ENCODE measurements at places on chromosomes 13 and 19. TPM values are rescaled to one million over a fixed set of nuclear protein-coding genes. Genes with fewer than 3 reads are reported as not detected.

DNA sequence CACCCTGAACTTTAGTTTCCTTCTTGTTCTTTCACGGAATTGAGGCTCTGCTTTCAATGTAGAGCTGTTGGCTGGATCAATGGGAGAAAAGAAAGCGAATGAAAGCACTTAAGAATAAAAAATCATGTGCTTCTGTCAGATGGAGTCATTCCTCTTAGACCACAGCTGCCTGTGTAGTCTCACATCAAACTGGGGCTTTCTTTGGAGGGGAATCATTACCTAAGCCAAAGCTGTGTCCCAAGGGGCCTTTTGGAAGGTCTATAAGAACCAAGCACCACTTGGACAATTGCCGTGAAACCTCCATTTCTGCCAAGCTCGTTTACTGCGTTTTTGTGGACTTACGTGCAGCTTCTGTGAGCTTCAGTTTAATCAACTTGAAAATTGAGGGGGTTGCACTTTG lies 44.2 kb upstream of the RNF113B start:
- no peak for DNase-seq

- no peak for DNase-seq
Observed at GRCh38 chr13:91017031-91017668, 330.3 kb upstream of the MIR17HG start.

GRCh38 chr19:1355568-1356507 lies 27.9 kb upstream of the NDUFS7 start:
- peak; percentile 39 for DNase-seq

Gene ZNF416
- 5.1 TPM for total RNA-seq

DNA sequence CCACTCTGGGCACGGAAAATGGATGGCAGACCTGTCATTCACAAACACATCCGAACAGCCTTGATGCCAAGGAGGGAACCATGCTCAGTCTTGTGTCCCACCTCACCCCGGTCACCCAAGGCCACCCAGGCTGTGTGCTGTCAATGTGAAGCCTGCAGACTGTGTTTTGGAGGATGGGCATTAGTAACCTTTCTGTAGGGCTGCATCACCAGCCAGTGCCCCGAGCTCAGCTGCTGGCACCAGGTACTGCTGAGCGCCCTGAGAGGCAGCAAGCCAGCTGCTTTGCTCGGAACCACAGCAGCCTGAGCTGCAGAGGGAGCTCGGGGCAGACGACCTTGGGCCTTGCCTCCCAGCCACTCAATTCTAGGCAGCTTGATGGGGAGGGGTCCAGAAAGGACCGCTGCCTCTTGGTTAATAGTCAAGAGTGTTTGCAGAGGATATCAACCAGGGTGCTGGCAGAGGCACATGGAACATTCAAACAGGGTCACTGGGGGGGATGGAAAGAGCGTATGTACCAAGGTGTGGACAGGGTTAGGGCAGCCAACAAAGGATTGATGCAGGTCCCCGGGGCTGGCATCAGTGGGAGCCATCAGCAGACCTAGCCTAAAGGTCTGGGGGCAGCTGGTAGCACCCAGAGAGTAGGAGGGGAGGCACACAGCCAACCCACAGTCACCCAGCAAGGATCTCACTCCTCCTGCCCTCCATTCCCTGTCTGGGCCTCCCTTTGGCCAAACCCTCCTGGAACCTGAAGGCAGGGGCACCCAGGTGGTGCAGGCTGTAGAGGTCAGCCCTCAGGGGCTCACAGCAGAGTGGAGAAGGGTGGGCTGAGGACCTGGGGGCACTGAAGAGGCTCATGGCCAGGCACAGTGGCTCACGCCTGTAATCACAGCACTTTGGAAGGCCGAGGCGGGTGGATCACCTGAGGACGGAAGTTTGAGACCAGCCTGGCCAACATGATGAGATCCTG lies 8.1 kb downstream of the VSTM2B start:
- peak; percentile 18 for DNase-seq

Gene CEACAM18
- not detected for total RNA-seq

DNA sequence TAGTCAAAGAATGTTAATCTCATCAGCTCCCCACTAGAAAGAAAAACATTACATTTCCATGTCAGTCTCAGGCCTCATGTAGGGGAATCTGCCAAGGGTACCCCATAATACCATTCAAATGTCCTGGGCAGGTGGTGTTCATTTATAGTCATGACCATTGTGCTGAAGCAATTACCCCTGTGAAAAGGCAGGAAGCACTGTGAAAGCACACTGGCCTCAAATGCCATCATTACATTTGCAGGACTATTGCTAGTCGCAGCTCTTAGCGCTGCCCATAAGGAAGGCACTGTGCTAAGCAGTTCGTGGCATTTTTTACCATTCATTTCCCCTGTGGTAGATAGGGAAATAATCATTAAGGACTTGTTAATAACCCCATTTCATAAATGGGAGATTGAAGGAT lies 109.0 kb downstream of the LHFPL6 start:
- DNase-seq: no peak

Gene PSG3
- not detected for total RNA-seq

GRCh38 chr19:43570174-43570791 lies 5.0 kb downstream of the XRCC1 start:
- DNase-seq: no peak

Gene MAST1
- total RNA-seq: 0.28 TPM

DNA sequence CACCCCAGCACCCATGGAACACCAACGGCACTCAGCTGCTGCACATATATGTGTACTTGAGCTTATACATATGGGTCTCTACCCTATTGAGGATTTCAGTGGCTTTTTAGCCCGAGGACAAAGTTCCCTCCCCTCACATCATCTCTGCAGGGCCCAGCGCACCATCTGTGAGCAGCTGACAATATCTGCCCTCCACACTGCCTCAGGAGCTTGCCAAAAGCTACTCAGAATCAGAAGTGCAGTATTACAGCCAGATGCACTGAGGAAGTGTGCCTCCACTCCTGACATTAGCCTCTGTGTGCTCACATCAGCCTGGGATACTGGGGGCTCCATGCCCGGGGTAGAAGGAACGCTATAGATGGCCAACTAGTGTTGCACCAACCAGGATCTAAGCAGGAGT lies 903.9 kb downstream of the UQCRFS1 start:
- no peak for DNase-seq

DNA sequence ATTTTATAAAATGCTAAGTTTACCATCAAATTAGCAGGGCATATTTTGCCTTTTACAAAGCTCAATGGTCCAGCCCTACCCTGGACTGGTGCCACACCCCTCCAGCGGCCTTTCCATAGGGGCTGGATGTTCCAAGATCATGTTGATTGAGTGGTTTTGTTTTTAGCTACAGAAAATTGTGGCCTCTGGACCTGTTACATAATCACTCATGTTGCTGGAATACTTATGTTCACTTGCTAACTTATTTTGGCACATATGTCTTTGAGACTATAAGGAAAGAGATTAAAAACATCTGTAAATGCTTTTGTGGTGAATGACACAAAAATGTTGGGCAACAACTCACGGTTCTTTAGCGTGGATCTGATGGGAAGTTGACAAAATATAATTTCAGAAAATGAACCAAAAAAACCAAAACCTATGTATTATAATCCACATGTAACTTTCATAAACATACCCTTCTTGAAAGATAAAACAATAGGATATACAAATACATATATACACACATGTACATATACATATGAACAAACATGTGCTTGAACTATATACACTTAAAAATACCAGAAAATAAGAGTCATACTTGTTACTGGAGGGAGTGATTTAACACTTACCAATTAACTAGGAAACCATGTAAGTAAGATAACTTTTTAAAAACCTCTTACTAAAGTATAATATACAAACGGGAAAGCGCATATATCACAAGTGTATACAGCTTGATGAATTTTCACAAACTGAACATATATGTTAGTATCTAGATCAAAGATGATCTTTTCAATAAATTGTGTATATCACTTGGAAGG lies 46.6 kb upstream of the SLC15A1 start:
- no peak for DNase-seq

Gene PRR20D
- total RNA-seq: not detected

Gene SIAH3
- not detected for total RNA-seq

Gene FFAR3
- total RNA-seq: 0.96 TPM

- DNase-seq: no peak
Observed at GRCh38 chr13:74443631-74444030, 309.4 kb upstream of the KLF12 start.

DNA sequence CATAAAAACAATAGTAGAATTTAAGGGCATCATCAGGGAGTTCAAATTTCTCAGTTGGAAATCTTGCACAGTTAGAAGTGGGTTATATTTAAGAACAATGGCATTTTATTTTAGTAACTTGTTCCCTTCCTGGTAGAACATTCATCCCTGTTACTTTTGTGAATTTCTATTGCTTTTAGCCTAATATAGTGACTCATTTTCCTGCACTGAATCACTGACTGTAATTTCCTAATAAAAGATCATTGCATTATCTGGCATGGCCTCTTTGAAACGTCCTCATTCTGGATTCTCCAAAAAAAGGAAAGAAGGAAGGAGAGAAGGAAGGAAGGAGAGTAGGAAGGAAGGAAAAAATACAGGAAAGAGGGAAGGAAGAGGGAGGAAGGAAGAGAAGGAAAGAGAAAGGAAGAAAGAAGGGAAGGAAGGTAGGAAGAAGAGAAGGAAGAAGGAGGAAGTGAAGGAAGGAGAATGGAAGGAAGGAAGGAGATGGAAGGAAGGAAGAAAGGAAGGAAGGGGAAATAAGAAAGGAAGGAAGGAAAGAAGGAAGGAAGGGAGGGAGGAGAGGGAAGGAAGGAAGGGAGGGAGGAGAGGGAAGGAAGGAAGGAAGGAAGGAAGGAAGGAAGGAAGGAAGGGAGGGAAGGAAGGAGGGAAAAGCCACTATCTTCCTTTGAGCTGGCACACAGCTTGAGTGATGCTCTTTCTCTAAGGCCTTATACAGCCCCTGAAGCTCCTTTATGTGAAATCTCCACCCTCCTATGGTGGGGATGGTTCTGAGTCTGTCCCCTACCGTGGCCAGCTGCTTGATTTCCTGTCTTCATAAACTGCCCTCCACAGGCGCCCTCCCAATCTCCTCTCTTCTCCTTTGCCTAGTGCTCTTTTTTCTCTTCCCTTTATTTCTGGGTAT lies 29.8 kb upstream of the TM9SF2 start:
- DNase-seq: no peak

GRCh38 chr19:49869009-49869483 lies 1.7 kb upstream of the PNKP start:
- DNase-seq: no peak

DNA sequence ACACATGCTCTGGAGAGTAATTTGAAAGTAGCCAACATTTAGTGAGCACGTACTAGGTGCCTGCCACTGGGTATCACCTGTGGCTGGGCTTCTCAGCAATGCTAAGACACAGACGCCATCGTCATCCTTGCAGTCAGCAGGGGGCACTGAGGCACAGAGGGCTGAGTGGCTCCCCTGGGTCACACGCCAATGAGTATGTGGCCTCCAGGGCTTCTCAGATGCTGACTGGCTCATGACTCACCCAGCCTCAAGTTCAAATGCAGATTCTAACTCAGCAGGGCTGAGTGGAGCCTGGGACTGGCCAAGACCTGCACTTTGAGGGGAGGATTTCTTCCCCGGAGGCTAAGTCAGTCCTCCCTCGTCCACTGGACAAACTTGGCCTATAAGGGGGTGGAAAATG lies 115.1 kb upstream of the CACNA1A start:
- DNase-seq: no peak

GRCh38 chr19:33175886-33176669 lies 18.1 kb upstream of the LRP3 start:
- peak; percentile 30 for DNase-seq

- DNase-seq: no peak
Observed at GRCh38 chr13:93724187-93724586, 497.6 kb downstream of the GPC6 start.

Gene SLC1A6
- total RNA-seq: not detected

Gene VSTM1
- not detected for total RNA-seq

Gene SYCN
- not detected for total RNA-seq

GRCh38 chr19:18969931-18970659 lies 29.1 kb upstream of the HOMER3 start:
- no peak for DNase-seq

- DNase-seq: no peak
Observed at GRCh38 chr13:50421473-50422130, 406.4 kb downstream of the KCNRG start.

DNA sequence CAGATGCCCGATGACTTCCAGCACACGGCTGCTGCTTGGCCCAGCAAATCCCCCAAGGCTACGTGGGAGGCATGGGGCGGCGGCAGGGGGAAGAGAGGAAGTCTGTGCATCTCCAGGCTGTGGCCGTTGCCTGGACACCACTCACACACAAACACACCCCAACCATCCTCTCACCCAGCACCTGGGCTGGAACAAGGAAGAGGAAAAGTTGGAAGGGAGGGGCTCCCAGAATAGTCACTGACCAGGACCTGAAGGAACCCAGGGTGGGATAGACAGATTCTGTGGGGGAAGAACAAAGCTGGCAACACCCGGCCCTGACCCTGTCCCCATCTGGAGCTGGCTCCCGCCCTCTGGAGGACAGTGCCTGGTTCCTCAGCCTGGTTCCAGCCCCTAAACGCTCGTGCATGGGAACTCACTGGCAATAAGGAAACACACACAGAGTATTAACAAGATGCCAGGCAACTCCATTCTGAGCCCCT lies 11.2 kb downstream of the PPP6R1 start:
- peak; percentile 62 for DNase-seq

DNA sequence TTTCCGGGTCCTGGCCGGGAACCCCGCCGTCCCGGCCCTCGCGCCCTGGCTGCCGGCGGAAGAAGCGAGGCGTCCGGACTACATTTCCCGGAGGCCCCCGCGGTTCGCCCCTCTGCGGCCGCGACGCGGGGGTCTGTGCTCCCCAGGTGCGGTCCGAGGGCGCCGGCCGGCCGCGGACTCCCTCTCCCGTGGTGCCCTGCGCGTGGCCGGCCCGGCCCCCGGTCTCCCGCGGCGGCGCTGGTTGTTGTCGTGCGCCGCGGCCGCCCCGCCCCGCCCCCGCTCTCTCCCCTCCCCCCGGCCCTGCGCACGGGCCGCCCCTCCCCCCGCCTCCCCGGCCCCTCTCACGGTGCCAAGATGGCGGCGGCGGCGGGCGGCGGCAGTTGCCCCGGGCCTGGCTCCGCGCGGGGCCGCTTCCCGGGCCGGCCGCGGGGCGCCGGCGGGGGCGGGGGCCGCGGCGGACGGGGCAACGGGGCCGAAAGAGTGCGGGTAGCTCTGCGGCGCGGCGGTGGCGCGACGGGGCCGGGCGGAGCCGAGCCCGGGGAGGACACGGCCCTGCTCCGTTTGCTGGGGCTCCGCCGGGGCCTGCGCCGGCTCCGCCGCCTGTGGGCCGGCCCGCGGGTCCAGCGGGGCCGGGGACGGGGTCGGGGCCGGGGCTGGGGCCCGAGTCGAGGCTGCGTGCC lies at the start of gene KMT2B:
TSS of gene KMT2B (plus strand) at position 339 of the 680 bp plus-strand sequence. CDS start at position 355, 16 bp downstream.
- DNase-seq: no peak

DNA sequence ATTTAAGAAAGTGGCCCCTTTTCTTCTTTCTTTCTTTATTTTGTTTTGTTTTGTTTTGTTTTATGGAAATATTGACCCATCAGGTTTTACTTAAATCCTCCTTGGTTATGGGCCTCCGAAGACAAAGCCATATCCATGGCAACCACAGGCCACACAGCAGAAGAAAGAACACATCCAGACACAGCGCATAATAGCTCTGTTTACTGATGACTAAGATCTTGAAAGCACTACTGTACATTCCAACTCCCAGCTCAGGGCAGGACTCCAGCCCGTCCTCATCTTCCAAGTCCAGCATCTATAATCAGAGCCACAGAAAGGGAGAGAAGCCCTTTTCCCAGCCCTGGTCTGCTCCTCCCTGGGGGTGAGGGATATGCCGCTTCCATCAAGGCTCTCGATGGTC lies 84.3 kb downstream of the NUFIP1 start:
- DNase-seq: no peak

Measured in heart left ventricle (tissue), 16 donors.